Stimulated activated CD4-positive, alpha-beta T cell treated with anti-CD3 and anti-CD28 coated beads, Interleukin-4, amount 100 ng/mL, for 24 hours (primary cell): ENCODE measurements at places on chromosomes 4 and X.

DNA sequence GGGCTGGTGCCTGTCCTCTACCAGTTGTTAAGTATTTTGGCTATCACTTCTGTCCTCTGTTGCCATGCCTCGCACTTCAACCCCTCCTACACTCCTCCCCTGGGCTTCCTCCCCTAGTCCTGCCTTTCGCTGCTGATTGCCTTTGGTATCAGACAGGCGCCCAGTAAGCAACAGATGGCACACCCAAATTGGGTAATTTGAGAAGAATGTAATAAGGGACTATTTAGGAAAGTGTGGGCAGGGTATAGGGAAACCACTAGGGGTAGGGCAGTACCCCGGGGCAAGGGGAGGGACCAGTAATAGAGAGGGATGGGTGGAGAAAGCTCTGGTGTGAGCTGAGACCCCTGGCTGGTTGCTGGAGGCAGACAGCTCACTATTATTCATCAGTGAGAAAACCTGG lies 172.7 kb upstream of the USP9X start:
- no peak for DNase-seq

GRCh38 chr4:28350485-28350884 lies 1489.8 kb downstream of the STIM2 start:
- DNase-seq, result no peak

DNA sequence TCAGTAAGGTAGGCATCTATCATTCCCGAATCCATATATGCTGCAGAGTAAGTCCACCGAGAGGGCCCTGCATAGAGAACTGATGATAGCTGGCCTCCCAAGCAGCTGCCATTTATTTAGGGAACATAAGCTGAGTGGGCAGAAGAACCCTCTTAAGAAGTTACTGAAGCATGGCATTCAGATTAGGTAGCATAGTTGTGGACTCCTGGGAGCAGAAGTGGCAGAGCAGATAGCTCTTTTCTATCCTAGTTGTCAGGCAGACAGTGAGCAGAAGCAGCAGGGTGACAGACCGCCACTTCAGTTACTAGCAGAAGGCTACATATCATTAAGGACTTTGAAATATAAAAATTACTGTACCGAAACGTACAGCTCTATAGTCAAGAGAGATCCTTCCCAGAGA lies 454.7 kb downstream of the PPP4R3C start:
- DNase-seq, result no peak

- no peak for DNase-seq
Measured at GRCh38 chrX:71215338-71215912, 7.6 kb upstream of the GJB1 start.

DNA sequence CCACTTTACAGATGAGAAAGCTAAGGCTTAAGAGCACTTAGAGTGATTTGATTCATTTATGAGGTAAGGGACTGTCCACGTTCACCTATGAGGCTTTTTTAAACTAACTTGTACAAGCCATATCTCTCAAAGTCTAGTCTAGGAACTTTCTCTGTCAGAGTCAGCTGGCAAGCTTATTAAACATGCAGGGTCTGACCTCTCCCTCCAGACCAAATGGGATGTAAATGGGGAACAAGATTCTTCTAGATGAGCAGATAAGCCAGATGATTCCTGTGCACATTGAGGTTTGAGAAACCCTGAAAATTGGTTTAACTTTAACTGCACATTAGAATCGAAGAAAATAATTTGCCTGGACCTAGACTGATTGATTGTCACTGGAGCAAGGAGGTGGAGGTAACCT lies 160.0 kb upstream of the SPRY1 start:
- no peak for DNase-seq

GRCh38 chr4:80206521-80207171 lies 9.3 kb downstream of the PRDM8 start:
- DNase-seq, result no peak

- no peak for DNase-seq
Measured at GRCh38 chr4:101128473-101128872, 218.9 kb downstream of the PPP3CA start.

DNA sequence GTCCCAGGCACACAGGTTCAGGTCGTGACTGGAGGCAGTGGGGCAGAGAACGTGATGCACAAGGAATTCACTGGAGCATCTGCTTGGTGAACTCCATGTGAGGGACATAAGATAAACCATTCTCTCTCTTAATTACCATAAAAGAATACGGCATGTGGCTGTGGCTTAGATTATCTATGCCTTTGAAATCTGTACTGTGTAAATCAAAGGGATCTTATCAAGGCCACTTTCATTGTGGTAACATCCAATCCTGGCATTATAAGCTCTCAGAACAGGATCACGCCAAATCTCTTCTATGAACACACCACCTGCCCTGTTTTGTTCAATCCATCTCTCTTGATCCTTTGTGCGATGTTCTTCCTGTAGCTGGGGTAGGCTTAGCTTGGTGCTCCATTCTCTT lies 192.3 kb downstream of the SPATA18 start:
- DNase-seq, result no peak

GRCh38 chrX:133685822-133686221 lies 270.5 kb upstream of the GPC4 start:
- no peak for DNase-seq

GRCh38 chr4:75886104-75886503 lies 16.1 kb downstream of the PPEF2 start:
- no peak for DNase-seq

GRCh38 chrX:41066391-41066790 lies 18.9 kb upstream of the USP9X start:
- no peak for DNase-seq

GRCh38 chrX:13165266-13166189 lies 121.1 kb upstream of the FAM9C start:
- DNase-seq, result no peak

GRCh38 chrX:30196322-30196721 lies 19.0 kb upstream of the MAGEB2 start:
- no peak for DNase-seq

DNA sequence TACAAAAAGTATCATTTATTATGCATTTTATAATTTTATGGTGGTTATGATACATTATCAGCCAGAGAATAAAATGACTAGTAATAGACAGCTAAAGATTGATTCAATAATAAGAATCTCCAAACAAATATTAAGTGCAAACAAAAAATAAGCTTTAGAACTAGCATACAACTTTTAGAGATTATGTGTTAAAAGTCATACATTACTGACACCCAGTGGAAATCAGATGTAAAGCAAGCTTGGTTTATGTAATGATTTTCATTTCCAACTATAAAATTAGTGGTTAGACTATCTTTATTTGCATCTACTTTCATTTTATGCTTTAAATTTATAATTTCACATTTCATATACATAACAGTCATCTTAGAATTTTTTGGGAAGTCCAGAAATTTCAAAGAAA lies 57.7 kb downstream of the IL13RA2 start:
- DNase-seq, result no peak

DNA sequence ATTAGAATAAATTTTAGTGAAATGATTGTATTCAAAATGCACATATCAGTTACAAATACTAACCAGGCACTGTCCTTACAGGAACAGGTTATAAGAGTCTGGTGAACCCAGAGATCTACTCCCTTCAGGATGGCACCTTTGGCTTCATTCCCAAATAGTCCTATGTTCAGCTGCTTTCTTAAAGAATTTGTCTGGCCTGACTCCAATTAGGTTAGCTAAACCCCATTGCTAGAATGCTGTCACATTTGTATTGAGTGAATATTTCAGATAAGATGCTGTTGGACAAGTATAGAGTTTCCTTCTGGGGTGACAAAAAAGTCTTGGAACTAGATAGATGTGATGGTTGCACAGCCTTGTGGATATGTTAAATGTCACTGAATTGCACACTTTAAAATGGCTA lies 69.4 kb downstream of the EFHC2 start:
- DNase-seq, result no peak

GRCh38 chr4:94765648-94766047 lies 7.9 kb downstream of the BMPR1B start:
- DNase-seq, result no peak

DNA sequence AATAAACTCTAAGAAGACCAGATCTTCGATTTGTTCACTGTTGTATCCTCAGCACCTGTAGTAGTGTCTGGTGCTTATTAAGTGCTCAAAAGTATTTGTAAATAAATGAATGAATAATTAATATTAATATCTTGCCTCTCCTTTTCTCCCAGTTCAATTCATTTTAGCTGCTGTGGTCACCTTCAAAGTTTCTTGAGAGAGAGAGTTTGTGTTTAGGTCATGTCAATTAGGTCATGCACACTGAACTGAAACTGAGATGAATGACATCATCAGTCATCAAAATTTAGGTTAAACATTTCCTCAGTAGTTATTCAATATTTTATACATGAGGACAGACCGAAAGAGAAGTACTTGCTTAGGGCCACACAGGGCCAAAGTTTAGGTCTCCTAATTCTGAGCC lies 73.5 kb downstream of the ANXA3 start:
- no peak for DNase-seq

GRCh38 chr4:188008377-188008776 lies 12.8 kb downstream of the ZFP42 start:
- no peak for DNase-seq

DNA sequence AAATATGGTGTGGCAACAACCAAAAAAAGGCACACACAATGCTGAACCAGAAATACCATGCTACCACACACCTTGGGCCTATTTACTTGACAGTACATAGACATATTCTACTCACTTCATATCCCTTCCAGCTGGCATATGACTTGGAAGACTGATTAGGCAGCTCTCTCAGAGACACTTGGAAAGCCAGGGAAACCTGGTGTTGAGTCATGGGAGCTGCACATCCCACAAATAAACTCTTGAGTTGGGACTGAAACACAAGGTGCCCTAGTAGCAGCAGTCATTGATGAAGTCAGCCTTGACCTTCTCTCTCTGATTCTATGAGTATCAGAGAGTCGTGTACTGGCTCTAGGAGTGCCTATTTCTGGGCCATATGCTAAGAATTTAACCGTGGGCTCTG lies 776.6 kb upstream of the LCORL start:
- no peak for DNase-seq

GRCh38 chr4:183263787-183264386 lies 56.2 kb downstream of the CLDN22 start:
- no peak for DNase-seq

- peak; percentile 38 for DNase-seq
Measured at GRCh38 chr4:56424697-56425514, 10.5 kb downstream of the PPAT start.

GRCh38 chr4:27006646-27007045 lies 146.0 kb downstream of the STIM2 start:
- DNase-seq, result no peak

DNA sequence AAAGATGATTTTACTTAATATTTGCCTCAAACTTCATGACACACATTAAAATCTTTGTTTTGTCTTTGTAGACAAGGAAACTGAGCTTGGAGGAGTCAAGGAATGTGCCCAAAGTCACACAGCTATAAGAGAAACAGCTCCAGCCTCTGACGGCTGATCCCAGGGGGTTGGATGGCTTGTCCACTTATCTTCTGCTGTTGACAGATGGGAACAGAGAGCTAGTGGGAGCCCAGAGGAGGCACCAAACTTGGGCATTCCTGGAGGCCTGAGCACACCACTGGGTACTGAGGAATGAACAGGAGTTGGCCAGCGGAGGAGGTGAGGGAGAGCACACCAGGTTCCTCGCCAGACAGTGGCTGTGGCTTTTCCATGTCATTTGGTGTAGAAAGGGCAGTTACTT lies 56.4 kb upstream of the GPR78 start:
- DNase-seq, result no peak

DNA sequence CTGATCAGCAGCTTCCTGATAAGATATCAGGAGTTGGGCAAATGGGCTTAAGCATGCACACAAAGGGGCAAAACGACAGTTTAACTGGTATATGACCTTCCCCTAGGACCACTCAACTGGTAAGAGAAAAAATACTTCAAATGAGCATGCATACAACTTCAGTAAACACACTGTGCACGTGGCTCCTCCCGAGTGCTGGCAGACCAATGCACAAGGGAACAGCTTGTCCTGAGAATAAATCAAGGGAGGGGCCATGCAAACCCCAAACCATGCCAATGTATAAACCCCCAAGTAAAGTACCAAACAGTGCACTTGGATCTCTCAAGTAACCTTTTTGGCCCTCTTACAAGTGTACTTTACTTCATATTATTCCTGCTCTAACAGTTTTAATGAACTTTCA lies 293.3 kb upstream of the TBX22 start:
- no peak for DNase-seq

DNA sequence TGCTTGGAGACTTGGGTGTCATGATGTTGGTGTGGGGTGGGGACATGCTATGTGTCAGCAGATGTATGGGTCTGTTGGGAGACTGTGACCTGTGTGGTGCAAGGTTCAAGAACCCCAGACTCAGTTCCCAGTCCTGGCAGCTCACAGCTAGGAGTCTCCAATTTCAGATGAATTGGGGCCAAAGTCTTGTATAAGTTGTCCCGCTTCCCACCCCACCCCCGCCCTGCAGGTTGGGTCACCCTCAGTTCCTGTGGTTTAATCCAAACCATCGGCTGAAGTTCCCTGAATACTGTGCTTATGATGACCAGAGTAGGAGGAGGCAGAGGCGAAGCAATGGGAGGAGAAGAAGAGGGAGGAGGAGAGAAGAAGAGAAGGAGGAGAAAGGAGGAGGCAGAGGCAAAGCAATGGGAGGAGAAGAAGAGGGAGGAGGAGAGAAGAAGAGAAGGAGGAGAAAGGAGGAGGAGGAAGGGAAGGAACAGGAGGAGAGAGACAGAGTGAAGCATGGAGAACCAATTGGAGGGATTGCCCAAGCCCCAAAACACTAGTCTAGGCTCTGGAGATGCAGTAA lies 112.6 kb downstream of the EFNB1 start:
- no peak for DNase-seq

DNA sequence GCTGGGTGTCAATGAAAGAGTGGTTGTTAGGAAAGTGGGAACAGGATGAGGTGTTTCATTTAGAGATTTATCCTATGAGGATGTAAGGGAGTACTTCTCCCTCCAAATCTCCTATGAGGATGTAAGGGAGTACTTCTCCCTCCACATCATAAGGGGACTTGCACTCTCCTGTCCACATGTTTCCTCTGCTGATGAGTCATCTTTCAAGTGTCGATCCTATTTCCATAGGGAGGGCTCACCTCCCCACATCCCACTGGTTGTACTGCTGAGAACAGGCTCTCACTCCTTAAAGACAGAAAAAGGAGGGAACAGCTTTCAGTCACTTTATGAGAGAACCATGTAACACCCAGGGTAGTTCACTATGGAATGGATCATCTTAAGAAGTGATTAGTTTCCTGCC lies 65.0 kb downstream of the INPP4B start:
- no peak for DNase-seq

GRCh38 chr4:184275766-184276165 lies 58.1 kb upstream of the ENPP6 start:
- DNase-seq, result no peak

DNA sequence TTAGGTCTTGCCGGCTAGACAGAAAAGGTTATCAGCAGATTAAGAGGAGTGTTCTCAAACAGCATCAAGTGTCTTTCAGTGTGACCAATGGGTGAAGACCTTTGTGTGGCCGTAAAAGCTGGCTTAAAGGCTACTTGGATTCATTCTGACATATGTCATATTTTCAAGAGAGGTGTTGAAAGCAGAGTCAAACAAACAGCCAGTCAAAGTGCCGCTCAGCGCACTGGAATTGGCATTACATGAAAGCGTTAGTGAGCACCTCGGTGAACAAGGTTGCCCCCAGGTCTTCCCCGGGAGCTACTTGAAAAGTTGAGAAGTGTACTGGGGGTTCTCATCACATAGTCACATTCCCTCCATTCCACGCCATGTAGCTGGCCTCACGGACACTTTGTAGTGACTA lies 148.9 kb downstream of the SOX3 start:
- no peak for DNase-seq
